ENCODE measurements at places on chromosomes 1 and 21. TPM values are rescaled to one million over a fixed set of nuclear protein-coding genes. Genes with fewer than 3 reads are reported as not detected.

CFAP45 gene
- 0.13 TPM for polyA plus RNA-seq

CLEC20A gene
- not detected for polyA plus RNA-seq

PIK3R3 gene
- 6.1 TPM for polyA plus RNA-seq

MYBPH gene
- polyA plus RNA-seq = not detected

BRDT gene
- polyA plus RNA-seq = not detected

DNA sequence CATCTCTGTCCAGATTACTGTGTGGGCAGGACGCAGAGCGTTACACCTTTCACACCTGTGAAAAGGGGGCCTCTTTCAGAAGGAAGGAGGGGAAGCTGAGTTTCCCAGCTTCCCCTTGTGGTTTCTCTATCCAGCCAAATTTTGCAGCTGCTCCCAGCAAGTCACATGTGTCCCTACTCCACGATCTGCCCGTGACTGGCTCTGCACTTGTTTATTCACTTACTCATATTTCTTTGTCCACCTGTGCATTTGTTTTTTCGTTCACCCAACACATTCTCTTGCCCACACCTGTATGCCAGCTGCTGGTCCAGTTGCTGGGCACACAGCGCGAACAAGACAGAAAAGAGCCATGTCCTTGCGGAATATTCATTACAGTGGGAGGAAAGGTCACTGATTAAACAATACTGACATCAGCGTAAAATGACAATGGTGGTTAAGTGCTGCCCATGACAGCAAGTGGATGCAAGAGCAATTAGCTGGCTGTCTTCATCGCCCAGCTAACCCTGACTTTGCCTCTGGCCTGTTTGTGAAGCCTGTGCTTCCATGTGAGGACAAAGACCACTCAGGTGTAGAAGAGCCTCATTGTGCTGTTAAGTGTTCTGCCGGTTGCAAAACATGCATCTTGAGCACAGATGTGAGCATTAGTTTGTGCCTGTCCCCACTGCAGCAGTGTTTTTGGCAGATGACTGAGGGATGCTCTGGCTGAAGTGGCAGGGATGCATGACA lies 28.6 kb upstream of the NEK2 start:
- DNase-seq = no peak

DNA sequence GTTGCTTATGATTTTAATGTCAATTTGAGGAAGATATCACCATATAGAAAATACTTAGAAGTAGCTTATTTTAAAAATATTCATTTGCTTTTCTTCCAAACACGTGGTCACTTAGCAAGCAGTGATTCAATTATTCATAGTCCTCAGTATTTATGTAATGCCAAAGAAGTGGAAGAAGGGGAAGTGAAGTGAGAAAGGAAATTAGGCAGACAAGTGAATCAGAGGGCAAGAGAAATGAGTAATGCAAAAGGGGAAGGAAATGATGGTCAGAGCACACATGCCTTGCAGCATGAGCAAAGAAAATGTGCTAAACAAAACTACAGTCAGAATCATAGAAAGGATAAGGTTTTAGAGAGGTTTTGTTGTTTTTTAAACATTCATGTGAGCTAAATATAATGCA lies 31.8 kb downstream of the SDCCAG8 start:
- DNase-seq = peak; percentile 95

GRCh38 chr21:34148826-34149558 lies 75.6 kb downstream of the MRPS6 start:
- no peak for DNase-seq

DNA sequence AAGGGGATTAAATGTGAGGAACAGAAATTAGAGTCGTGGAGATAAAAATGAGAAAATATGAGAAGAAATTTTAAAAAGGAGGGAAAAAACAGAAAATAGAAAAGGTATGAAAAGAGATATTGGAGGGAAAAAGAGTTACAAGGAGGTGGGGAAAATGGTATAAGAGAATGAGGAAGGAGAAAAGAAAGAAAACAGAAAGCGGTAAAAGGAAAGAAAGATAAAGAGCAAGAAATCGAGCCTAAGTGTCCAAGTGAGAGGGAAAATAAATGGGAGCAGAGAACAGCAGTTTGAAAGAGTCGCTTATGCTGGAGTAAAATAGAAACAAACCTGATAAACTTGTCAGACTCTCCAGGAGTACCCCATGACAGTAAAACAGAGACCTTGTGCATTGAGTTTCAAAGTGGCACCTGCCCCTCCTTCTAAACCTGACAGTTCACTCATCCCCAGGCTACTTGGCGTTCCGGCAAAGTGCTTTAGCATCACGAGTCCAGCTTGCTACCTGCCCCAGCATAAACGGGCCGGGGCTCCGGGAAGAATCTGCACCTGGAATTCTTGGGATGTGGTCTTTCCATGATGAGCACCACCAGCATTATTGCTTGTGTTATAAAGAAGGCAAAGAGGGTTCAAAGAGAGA lies 585 bp downstream of the NEGR1 start:
- no peak for DNase-seq

GRCh38 chr1:59261537-59261936 lies 35.4 kb upstream of the FGGY start:
- DNase-seq = no peak

- no peak for DNase-seq
Observed at GRCh38 chr21:45533361-45533845, 8.8 kb downstream of the SLC19A1 start.

DNA sequence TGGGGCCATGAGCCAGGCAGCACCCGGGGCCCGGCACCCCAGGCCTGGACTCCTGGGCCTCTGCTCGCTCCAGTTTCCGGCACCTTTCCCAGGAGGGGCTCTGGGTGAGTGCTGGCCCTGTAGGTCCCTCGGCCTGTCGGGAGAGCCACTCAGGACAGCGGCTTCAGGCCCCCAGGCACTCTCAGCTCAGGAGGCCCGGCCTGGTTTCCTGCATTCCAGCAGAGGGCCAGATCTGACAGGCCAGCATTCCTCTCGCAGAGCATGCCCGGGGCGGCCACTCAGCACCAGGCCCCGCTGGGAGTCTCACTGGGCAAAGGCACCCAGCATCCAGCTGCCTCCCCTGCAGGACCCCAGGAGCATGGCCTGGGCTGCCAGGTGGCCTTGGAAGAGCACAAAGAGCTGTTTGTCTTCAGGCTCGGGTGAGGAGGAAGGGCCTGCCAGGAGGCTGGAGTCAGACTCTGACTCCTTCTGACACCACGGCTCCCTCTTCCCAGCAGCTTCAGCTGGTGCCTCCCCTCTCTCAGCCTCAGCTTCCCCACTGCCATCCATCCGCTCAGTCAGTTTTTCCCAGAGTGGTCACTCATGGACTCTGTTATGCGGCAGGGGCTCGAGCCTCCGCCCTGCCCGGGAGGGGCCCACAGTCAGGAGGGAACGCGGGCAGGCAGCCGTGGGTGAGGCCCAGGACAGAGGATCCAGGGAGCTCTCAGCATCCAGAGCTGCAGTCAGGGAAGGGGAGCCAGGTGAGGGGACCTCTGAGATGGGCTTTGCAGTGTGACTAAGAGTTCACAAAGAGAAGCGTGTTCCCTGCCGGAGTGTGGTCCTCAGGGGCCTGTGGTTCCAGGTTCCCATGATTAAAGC lies 51.7 kb downstream of the WNT9A start:
- DNase-seq = no peak

All from endothelial cell of umbilical vein (primary cell).